ENCODE measurements at places on chromosomes 5 and 9. TPM values are rescaled to one million over a fixed set of nuclear protein-coding genes. Genes with fewer than 3 reads are reported as not detected.

DNA sequence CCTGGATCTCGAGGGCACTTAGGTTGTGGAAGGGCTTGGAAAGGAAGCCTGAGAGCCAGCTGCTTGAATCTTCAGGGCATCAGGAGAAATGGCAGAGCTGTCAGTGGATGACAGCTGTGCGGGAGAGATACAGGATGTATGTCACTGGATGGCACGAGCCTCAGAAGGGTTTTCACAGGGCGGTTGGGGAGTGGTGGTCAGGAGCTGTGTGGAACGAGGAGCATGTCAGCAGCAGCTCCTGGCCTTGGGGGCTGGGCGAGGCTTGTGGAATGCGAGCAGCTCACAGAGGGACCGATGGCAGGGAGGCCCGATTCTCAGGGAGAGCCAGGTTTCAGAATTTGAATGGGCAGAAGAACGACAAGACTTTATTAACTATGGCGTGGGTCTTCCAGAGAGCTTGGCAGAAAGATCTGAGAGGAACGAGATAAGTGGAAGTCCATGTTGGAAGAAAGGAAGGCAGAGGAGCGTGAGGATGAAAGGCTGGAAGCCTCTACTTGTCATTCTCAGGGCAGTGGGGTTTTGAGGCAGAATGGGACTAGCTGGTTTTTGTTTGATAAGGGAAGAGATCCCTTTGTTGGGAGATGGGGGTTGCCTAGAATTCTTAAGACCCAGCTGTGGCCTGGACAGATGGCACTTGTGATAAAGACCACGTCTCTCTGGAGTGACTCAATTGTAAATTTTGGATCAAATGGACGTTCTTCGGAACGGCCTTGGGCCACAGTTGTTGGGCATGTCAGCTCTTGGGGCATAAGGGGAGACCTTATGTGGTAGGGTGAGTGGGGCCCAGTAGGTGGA lies 60.3 kb downstream of the SNX30 start:
- no peak for DNase-seq

- DNase-seq, result peak; percentile 31
These were observed 341.1 kb downstream of the ASTN2 start for GRCh38 chr9:117073539-117074341.

DNA sequence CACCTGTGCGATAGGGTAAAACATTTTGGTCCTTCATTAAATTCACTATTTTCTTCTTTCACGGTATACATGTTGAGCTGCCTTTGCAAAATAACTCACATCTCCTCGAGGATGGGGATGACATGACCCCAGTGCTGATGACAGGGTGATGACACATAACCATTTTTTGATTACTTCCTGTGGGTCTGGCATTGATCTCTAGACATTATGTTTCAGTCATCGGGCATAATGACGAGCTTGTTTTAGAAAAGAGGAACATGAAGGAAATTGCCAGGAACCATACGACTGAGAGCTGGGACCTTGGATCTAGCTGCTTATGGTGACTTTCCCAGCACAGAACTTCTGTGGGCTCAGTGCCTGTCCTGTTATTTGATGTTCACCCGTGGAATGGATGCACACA lies 25.2 kb downstream of the COL5A1 start:
- DNase-seq, result no peak

GRCh38 chr5:167730121-167730520 lies 561.3 kb upstream of the WWC1 start:
- no peak for DNase-seq

The URM1 gene
- total RNA-seq, result 39.9 TPM
